NCI-H1092 (cell line): ENCODE measurements at places on chromosomes 11 and 22.
A peak's percentile ranks its signal among the peaks of the same experiment; 100 is the strongest.

DNA sequence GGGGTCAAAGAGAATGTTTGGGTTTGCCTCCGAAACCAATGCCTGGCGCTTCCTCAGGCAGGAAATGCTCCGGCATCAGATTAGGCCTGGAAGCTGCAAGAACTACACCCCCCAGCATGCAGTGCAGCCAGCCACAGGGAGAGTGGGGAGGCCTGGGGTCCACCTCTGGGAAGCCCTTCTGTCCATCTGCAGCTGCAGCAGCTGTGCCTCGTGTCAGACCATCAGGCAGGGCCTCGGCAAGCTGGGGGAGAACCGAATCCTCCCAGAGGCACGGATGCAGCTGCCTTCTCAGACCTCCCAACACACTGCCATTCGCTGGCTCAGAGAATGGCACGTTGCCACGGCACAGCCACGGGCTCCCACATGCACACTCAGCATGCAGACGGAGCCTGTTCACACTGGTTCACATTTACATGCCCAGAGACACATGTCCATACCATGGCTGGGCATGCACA is 57.4 kb downstream of the NECTIN1 start:
- peak; percentile 23 for DNase-seq

- no peak for DNase-seq
Measured at GRCh38 chr11:128940156-128940555, 2.5 kb downstream of the TP53AIP1 start.

- DNase-seq: no peak
Measured at GRCh38 chr11:29616611-29617010, 400.2 kb downstream of the KCNA4 start.

GRCh38 chr22:30927806-30928205 is 40.8 kb downstream of the MORC2 start:
- no peak for DNase-seq

GRCh38 chr11:107808521-107808920 is 50.1 kb downstream of the SLC35F2 start:
- no peak for DNase-seq

- no peak for DNase-seq
Measured at GRCh38 chr22:43257549-43257948, 70.6 kb upstream of the TTLL12 start.

- DNase-seq: no peak
Measured at GRCh38 chr11:2644844-2645778, 54.7 kb downstream of the KCNQ1OT1 start.

GRCh38 chr11:134100171-134100570 is 31.3 kb downstream of the JAM3 start:
- no peak for DNase-seq

- DNase-seq: no peak
Measured at GRCh38 chr22:27157666-27158370, 500.4 kb downstream of the MIAT start.

DNA sequence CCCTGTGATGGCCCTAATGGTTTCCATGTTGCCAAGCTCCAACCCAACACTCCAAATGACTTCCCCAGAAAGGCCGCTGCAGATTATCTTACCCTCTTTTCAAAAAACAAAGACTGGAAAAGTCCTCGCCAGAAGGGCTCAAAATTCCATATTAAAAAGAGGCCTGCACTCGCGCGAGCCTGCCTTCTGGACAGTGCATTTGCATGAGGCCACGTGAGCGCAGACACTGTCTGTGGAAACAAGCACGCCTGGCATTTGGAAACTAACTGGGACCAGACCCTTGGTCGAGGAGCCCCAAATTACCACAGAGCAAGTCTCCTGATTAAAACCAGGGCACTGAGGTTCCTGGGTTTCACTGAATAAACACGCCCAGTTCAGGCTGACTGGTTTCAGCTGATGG is 42.9 kb downstream of the ABTB2 start:
- no peak for DNase-seq

DNA sequence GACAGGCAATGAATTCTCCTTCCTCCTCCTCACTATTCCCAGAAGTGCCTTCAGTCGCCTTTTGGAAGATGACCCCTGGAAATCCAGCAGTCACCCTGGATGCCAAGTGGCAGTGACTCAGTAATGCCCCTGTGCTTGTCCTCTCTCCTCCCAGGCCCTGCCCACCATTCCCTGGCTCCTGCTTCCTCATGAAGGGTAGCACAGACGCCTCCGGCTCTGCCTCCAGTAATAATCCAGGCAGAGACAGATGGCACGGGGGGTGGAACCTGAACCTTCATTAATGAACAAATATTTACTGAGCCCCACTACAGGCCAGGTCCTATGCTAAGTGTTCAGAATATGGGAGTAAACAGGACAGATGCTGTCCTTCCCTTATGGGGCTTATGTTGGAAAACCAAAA is 23.2 kb downstream of the SYT13 start:
- peak; percentile 64 for DNase-seq

GRCh38 chr22:26205494-26205893 is 36.2 kb downstream of the SEZ6L start:
- no peak for DNase-seq

- no peak for DNase-seq
Measured at GRCh38 chr11:66017321-66017720, 5.5 kb downstream of the CST6 start.

DNA sequence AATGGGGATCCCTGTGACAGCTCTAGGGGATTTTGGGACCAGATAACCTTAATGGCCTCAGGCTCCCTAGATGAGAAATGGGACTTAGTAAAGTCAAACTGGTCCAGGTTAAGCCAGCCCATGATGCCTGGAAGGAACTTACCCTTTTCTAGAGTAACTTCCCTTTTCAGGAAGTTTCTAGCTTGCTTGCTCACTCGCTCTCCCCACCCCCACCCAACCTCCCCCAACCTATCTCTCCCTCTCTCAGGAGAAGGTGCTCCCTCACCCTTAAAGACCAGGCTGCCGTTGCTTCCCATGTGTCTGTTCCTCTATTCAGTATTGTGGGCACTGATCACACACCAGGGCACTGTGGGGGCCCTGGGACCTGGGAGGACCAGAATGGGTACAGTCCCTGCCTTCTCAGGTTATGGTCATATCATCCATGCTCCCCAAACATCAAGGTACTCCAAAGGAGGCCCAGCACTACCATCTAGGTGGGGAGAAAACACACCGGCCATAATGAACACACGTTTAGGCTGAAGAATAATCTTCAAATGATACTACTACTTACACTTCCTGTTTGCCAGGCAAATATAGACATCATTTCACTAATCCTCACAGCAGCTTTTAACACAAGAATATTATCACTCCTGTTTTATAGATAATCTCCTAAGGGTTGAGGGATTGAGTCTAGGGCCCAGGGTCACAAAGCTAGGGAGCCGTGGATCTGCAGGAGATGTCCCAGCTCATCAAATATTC is 18.2 kb downstream of the KCNQ1OT1 start:
- DNase-seq: no peak

DNA sequence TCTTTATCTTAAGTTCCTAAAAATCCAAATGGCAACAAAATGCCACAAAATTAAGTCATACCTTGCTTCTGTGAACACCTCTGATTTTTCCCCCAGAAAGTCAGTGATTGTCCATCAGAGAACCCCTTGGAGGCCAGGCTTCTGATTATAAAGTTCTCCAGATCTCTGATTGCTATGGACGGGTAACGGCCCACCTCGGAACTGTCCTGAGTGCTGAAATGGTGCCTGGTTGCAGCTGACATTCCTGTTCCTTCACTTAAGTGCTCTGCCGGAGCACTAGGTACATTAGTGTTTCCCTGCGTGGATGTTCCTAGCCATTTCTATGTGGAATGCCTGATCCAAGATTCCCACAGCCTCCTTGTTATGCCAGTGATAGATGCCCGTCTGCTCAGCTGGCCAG is 85.0 kb downstream of the CHST1 start:
- DNase-seq: no peak

- no peak for DNase-seq
Measured at GRCh38 chr11:68266121-68266891, 5.5 kb downstream of the C11orf24 start.

GRCh38 chr22:47205554-47205953 is 443.1 kb downstream of the TBC1D22A start:
- DNase-seq: no peak

GRCh38 chr22:41481925-41482318 is 13.0 kb downstream of the ACO2 start:
- DNase-seq: no peak

- DNase-seq: no peak
Measured at GRCh38 chr11:33557201-33557600, 143.4 kb downstream of the C11orf91 start.

GRCh38 chr22:22480940-22481339 is 27.6 kb downstream of the ZNF280B start:
- DNase-seq: no peak

- no peak for DNase-seq
Measured at GRCh38 chr11:43712676-43713075, 32.1 kb downstream of the HSD17B12 start.

DNA sequence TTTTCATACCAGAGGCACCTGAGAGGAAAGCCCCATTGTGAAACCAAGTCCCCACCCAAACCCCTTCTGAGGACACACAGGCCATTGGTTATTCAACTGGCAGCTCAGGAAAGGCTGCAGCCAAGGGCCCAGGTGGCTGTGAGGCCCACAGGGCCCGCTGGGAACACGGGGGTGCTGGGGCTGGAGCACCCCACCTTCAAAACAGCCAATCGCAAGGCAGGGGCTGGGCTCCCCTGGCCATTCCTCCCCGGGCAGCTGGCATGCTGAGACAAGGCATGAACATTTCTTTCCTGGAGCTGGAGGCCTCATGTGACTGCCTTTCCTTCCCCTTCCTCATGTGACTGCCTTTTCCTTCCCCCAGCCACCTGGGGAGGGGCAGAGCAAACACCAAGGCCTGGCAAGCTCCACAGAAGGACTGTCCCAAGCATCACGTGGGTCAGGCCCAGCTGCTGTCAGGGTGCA is 76.9 kb downstream of the PIWIL3 start:
- DNase-seq: no peak

DNA sequence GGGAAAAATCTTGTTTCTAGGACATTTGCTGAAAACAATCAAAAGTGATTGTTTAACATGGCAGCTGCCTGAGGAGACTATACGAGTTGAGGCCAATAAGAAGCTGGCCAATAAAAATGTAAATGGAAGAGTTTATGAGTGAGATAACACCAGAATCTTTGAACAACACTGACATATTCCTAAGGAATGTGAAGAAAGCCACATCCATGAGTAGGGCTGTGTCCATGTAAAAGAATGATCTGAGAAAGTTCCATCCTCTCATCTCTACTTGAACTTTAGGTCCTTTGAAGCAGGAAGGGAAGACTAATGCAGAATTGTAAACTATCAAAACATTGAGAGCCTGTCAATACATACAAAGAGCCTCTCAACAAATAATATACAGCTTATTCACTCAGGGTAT is 6.9 kb upstream of the CHORDC1 start:
- no peak for DNase-seq

- DNase-seq: no peak
Measured at GRCh38 chr11:112797648-112798293, 163.4 kb upstream of the NCAM1 start.

DNA sequence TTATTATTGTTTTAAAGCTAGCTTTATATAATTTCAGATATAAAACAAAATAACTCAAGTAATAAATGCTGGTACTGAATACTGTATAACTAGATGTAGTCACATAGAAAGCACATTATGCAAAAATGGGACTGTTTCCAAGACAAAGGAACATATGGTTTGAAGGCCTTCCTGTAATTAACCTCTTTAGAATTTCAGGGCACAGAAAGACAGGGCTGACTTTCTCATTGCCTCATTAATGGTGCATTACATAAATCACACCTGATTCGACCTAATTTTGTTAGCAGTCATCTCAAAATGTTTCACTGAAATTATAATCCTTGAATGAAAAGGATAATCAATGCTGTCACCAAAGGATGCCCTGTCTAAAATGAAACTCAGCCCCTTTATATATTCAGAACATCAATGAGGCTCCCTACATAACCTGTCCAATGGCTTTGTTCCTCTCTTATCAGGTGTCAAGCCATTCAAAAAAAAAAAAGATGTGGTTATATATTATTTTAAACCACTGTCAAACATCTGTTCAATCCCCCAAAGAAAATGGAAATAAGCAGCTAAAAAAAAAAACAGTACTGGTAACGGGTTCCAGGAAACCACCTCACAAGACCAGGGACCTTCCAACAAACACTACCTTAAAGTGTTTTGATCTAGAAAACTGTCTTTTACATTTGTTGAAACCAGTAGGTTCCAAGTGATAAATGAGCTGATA is 77.4 kb downstream of the FAM168A start:
- no peak for DNase-seq

DNA sequence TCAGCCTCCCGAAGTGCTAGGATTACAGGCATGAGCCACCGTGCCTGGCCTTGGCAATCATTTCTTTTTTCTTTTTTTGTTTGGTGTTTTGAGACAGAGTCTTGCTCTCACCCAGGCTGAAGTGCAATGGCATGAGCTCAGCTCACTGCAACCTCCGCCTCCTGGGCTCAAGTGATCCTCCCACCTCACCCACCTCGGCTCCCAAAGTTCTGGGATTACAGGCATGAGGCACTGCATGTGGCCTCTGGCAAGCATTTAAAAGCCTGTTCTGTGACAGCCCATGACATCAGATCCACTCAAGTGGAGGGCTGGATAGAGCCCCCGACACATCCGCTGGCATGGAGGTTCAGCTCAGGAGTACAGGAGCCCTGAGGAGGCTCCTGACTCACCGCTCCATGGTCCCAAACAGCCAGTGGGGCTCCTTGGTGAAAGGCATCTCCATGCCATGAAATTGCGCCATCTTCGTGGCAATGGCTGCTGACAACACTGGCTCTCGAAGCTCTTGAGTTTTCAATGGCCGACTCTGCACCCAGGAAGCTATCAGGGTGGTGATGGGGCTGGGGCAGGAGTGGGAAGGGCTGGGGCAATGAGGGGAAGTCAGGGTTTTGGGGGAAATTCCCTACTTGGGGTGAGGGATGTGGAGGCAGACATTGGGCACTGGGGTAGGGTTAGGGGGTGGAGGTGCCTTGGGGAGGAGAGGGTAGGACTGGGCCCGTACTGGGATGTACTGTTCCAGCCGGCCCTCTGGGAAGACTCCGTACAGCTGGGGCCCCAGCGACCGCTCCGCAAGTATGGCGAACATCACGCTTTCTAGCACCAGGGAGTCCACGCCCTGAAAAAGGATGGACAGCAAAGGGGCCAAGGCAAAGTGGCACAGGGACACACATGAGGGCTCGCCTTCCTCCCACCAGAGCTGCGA is 1.4 kb downstream of the CHKB start:
- DNase-seq: no peak

DNA sequence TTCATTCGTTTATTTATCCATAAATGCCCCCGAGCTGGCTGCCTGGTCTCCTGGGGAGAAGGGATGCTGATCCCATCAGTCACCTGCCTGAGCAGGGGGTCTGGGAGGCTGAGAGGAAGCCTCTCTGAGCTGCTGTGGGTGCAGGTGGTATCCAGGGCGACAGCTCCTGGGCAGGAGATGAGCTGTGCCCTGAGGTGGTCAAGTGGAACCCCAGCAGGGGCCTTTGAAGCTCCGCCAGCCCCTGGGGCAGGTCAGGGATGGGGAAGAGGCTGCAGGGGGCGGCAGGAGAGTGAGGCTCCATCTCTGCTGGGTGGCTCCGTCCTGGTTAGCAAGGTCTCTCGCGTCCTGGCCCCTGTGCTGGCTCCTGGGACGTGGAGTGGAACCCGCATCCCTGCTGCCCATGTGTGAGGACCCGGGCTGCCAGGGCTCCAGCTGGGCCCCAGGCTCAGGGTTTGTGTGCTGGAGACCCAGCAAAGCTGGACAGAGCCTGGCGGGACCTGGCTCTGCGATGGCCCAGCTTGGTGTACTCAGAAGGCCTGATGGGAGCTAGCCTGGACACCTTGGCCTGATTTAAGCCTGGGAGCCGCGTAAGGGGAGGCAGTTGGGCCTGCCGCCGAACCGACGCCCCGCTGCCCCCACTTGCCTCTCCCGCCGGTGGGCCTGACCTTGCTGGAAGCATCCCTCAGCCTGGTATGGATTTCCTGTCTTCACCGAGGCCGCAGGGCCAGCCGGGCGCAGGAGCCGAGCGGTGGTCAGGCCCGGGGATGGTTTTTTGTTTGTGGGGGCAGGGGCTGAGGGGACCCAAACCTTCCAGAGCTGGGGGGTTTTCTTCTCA is 44.5 kb downstream of the RTN4R start:
- DNase-seq: no peak
